ENCODE measurements at places on chromosomes 1 and 21. TPM values are rescaled to one million over a fixed set of nuclear protein-coding genes. Genes with fewer than 3 reads are reported as not detected.

GRCh38 chr1:200739702-200740570 is 1.2 kb downstream of the CAMSAP2 start:
- peak; percentile 45 for DNase-seq

GRCh38 chr1:16208270-16208987 is 4.0 kb downstream of the ARHGEF19 start:
- peak; percentile 22 for DNase-seq

DNA sequence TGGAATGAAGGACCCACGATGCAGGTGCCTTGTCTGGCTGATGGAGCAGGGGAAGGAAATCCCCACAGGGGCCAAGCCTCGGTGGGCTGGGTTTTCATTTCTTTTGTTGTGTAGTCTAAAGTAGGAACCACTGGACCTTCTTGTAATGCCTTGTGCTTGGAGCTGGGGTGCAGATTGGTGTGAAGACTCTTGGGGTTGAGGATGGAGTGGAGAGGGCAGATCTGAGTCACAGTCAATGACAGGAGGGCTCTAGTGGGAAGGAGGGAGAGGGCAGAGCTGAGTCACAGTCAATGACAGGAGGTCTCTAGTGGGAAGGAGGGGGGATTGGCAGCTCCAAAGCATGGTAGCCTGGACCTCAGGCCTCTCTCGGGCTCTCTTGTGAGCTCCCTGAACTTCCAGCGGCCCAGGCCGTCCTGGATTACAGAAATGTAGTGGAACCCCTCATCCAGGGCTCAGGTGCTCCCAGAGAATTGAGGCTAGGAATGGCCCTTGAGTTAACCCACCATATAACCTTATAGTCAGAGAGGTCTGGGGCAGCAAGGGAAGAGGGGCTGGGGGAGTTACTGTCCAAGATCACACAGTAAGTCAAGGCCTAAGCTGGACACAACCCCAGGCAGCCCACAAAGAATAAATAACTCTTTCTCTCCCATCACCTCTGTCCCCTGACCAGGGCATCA is 313.8 kb downstream of the MATN1 start:
- DNase-seq: no peak

GRCh38 chr1:175343945-175344344 is 151.4 kb upstream of the KIAA0040 start:
- DNase-seq: no peak

DNA sequence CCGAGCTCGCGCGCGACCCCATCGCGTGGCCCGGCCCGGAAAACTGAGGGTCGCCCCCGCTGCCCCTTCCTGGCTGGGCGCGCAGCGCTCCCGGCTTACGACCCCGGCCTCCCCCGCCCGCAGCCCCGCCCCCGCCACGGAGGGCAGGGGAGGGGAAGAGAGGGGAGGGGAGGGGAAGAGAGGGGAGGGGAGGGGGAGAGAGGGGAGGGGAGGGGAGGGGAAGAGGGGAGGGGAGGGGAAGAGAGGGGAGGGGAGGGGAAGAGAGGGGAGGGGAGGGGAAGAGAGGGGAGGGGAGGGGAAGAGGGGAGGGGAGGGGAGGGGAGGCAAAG is 6.7 kb upstream of the ANKRD65 start:
- no peak for DNase-seq

- DNase-seq: no peak
Observed at GRCh38 chr1:17948594-17948993, 159.0 kb upstream of the IGSF21 start.

DNA sequence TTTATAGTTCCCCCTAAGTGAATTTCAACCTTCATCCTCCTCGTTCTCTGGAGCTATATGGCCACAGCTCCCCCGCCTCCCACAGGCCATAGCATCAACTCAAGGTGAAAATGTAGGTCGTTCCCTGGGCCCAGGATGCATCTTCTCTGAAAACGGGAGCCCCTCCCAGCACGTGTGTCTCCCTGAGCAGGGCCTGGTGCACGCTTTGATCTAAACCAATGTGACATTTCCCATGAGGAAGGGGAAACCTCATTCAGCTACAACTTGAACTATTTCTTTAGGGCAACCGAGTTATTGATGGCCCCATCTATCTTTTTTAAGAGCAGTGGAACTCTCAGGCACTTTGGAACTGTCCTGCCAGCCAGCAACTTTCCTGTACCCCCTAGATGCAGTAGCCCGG is 57.8 kb upstream of the BACE2 start:
- no peak for DNase-seq

DNA sequence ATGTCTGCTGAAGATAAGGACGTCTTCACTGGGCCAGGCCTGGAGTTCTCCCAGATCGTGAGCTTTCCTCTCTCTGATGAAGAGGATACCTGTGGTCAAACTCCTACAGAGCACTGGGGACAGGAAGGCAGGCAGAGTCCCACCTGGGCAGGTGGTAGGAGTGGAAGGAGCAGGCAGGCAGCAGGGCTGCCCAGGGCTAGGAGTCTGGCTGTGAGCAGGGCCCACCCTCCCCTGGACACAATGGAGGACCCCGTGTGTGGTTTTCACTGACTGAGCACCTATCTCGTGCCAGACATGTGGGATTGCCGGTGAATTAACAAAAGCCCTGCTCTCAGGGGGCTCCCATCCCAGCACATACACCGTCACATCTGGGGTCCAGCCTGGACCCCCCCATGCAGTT is 4.9 kb upstream of the SAMD11 start:
- DNase-seq: no peak

- peak; percentile 42 for DNase-seq
Observed at GRCh38 chr1:243447347-243447746, 191.5 kb downstream of the SDCCAG8 start.

DNA sequence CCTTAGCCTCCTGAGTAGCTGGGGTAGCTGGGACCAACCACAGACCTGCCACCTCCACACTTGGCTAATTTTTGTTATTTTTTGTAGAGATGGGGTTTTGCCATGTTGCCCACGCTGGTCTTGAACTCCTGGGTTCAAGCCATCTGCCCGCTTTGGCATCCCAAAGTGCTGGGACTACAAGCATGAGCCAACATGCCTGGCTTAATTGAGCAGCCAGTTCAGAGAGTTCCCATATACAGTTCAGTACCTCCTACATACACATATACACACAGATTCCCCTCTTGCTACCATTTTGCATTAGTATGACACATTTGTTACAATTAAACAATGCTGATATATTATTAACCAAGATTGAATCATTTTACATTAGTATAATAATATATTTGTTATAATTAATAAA is 2.9 kb downstream of the RNPEP start:
- no peak for DNase-seq

GRCh38 chr1:53047737-53048736 is 14.0 kb upstream of the PODN start:
- peak; percentile 91 for DNase-seq

GRCh38 chr1:236009191-236009590 is 55.7 kb downstream of the NID1 start:
- no peak for DNase-seq

DNA sequence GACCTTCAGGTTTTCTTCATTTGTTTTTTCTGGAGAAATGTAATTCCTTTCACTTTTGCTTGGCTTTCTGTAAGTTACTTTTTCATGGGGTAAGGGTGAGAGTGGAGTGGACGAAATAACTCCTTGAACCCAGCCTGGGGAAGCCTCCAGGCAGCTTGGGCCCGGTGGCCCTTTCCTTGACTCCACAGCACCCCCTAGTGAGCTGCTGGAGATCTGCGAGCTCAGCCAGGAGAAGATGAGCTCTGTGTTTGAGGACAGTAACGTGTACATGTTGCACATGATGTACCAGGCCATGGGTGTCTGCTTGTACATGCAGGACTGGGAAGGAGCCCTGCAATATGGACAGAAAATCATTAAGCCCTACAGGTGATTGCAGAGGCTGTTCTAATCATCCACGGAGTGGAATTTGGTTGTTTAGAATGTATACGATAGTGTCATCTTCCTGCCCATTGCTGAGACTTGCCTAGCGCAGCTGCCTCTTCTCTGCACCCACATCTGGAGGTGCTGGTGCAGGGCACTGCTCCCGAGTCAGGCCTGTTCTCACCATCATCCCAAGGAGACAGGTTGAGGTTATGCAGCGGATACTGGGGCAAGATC is 51.0 kb downstream of the SMYD2 start:
- peak; percentile 75 for DNase-seq

GRCh38 chr1:179742717-179743678 is at the start of gene FAM163A:
TSS of gene FAM163A (plus strand) at chr1:179743291. CDS start at chr1:179813098, 69,807 bp downstream.
- DNase-seq: no peak

- DNase-seq: peak; percentile 55
Observed at GRCh38 chr1:51032936-51033335, 62.9 kb downstream of the CDKN2C start.

DNA sequence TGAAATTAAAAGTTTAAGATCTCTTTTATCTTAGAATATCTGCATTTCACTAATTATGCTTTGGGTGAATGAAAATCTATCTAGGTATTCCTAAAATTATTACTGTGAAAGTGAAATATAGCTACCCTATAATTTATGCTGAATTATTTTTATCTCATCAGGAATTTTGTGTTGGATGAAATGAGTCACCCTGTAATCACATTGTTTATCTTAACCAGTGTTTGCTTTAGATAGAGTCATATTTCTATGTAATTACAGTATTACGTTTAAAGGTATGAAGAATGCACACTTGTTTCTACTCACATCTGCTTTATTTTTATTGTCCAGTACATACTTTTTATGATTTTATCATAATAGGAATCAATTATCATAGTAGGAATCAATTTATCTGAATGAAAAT is 249.2 kb downstream of the NCAM2 start:
- peak; percentile 50 for DNase-seq

DNA sequence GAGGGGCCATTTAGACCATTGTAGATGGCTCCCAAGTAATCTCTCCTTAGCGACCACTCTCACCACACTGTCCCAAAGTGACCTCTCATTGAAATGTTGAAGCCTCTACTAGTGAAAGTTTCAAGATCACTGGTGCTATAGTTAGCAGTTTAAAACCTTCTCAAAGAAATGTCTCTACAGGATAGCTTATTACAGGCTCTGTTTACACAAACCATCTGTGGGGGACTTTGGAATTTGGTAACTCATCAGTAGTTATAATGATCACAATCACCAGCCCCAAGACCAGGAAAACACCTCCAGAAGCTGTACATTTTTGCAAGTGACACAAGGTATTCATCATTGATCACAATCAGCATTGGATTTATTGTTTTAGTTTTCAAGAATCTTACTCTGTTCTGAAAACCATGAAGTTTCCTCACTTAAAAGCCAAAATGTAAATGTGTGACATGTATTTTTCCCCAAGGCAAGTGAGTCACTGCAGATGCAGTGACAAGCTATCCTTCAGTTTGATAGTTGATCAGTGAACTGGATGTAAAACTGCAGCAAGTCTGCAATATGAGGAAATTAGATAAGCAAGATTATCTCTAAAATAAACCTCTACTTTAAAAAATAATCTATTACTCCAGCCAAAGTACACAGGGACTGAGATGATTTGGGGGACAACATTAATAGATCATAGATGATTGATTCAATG is 41.9 kb downstream of the C21orf91 start:
- peak; percentile 40 for DNase-seq

DNA sequence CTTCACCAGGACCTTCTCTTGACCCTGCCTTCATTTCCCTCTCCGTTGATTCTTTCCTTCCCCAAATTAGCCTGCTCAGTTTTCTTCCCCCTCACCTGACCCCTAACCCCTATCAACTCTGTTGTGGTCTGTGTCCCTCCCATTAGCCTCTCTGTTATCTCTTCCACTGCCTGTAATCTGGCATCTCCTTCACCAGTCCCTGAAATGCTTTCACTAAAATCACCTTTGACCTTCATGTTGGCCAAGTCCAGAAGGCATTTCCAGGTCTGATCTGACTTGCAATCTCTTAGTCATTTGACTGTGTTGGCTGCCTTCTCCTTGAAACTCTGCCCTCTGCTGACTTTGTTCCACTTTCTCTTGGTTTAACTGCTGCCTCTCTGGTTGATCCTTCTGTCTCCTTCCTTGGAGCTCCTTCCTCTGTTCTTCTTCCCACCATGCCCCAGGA is 28.2 kb downstream of the ATP8B2 start:
- peak; percentile 58 for DNase-seq

- peak; percentile 95 for DNase-seq
Observed at GRCh38 chr1:181119093-181119989, 30.8 kb downstream of the IER5 start.

DNA sequence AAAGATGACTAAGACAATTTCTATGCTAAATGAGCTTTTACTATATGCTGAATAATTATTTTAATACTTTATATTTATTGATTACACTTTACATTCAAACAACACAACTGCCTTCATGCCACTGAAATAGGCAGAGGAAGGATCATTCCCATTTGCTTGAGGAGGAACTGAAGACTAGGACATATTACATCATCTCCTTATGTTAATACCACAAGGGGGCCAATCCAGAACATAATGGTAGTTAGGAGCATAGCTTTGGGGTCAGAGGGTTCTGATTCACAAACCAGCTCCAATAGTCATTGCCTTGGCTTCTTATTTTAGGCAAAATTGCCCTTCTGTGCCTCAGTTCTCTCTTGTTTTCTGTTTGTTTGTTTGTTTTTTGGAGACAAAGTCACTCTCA is 306.5 kb downstream of the KCNH1 start:
- no peak for DNase-seq

DNA sequence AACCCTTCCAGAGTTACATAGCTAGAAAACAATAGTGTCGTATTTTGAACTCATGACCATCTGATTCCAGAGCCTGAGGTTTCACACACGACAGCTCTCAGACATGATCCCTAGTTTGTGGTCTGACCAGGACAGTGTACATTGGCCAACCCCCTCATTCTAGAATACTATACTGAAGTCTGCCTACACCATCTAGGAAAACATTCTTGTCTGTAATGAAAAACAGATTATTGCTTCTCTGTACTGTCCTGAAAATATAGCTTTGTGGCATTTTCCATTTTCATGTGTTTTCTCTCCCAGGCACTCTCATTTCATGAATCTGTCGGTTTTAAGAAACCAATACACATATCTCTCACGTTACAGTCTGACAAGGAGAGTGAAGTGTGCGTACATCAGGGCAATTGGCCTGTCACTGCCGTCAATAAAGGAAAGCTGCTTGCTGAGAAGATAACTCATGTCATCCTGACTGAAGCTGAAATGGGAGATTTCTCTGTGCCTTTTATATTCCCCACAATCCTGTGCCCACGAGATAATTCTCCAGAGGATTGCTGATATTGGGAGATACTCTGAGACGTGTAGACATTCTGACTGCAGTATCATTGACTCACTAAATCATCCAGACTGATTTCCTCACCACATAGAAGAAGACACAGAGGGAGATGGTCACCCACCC is 585.6 kb downstream of the PLPP3 start:
- DNase-seq: no peak

Gene MYOCOS
- total RNA-seq: not detected

Gene LGR6
- 0.26 TPM for total RNA-seq

Gene B4GALT2
- total RNA-seq: 103 TPM

Gene ERRFI1
- 218 TPM for total RNA-seq

Gene HPCAL4
- 0.04 TPM for total RNA-seq

Gene ESRRG
- 1.7 TPM for total RNA-seq

Gene TIMM17A
- total RNA-seq: 57.7 TPM

Gene LRRC71
- 0.11 TPM for total RNA-seq

Gene APCS
- total RNA-seq: not detected

Gene KCNJ9
- total RNA-seq: not detected

Gene CASQ2
- 0.17 TPM for total RNA-seq

Gene AQP10
- not detected for total RNA-seq

Gene LHX4
- 0.04 TPM for total RNA-seq

Gene ESPN
- 11.1 TPM for total RNA-seq
